ENCODE measurements at places on chromosomes 4 and X.

DNA sequence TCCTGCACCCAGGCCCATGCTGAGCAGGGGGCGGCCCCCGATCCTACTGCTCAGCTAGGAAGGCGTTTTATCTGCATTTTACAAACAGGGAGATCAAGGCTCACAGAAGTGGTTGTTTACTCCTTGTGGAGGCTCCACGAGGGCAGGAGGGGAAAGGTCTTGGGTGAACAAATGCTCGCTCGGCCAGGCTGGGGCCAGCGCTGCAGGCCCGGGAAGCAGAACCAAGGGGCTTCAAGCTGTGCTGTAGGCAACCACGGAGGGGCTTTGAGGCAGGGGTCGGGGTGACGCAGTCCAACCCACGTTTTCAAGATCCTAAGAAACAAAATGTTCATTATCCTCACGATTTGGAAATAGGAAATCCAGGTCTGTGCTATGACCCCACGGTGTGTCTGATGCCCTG, 125.8 kb downstream of the HMX1 start:
- DNase-seq, result no peak

- peak; percentile 1 for DNase-seq
These were observed 482.3 kb downstream of the ANKRD50 start for GRCh38 chr4:124230268-124230667.

DNA sequence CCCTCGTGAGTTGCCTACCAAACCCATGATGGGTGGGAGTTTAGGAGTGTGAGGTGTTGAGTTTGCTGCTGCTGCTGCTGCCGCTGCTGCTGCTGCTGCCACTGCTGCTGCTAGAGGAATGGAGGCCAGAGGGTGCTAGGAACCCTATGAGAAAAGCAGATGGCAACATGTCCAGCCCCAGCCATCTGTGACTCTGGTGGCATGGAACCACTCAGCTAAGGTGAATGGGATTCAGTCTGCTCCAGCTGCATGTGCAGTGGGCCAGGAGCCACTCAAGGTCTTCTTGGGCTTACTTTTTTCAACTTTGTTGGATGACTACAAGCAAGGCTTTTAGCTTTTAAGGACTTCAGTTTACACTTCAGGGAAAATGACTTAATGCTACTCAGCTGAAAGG, 103.8 kb downstream of the RTL5 start:
- DNase-seq, result no peak

DNA sequence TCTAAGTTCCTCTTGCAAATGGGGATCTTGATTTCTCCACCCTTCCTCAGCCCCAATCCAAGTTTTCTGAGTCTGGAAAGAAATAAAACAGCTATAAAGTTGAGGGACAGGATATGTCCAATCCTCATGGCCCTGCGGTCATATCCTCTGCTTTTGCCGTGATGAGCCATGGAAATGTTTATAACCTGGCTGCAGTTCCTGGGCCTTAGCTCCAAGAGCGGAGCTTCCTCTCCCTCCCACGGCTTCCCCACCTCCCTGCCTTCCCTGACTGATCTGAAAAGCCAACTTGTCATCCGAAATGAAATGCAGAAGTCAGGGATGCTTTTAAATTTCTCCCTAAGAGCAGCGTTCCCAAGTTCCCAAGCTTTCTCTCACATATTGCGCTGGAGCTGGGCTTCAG, 221.5 kb upstream of the SFRP2 start:
- DNase-seq, result peak; percentile 74

DNA sequence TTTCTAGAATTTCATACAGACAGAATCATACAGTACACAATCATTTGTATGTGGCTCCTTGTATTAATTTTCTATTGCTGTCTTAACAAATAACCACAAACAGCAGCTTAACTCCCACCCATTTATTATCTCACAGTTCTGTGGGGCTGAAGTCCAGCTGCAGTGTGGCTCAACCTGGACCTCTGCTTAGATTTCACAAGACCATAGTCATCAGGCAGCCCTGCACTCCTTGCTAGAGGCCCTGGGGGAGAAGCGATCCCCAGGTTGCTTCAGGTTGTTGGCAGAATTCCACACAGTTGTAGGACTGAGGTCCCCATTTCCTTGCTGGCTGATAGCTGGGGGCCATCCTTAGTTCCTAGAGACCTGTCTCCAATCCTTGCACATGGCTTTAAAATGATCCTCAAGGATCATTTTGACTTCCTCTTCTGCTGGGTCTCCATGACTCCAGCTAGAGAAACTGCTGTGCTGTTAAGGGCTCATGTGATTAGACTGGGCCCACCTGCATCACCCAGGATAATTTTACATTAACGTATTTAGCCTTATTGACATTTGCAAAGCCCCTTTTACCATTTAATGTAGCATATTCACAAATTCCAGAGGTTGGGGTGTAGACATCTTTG, 60.9 kb upstream of the SMAD1 start:
- no peak for DNase-seq

- DNase-seq, result no peak
These were observed 985 bp upstream of the CXCL11 start for GRCh38 chr4:76036855-76037254.

GRCh38 chr4:8385106-8385505, 55.4 kb downstream of the ACOX3 start:
- DNase-seq, result no peak

DNA sequence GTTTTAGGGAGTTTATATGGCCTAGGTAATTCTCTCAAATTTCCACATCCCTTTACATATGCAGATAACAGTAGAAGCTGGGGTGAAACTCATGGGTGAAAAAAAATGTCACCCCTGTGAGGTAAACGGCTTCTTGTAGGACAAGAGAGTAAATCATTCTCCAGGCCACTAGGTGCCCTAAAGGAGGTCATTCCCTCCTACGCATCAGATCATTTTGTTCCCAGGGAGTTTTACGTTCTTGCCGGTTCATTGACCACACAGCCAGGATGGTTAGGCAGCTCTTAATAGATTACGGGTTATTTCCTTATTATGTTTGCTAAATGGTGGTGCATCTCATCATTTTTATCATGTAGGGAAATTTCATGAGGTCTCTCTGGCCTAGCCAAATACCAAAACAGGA, 225.8 kb upstream of the NOCT start:
- no peak for DNase-seq

DNA sequence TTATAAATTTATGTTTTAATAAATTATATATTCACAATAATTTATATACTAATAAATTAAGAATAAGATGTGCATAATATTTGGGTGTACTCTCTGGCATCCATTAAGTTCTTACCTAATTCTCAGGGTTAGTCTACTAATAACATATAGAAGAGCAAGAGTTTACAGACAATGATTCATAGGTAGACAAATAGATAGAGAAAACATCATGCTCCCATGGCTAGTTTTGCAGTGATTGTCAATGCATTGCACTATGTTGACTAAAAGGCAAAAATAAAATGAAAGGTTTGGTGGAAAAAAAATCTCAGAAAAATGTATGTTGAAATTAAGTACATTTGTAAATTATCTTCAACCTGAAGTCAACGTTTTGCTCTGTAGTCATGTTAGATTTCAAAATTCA, 606.0 kb downstream of the KCTD8 start:
- DNase-seq, result no peak

DNA sequence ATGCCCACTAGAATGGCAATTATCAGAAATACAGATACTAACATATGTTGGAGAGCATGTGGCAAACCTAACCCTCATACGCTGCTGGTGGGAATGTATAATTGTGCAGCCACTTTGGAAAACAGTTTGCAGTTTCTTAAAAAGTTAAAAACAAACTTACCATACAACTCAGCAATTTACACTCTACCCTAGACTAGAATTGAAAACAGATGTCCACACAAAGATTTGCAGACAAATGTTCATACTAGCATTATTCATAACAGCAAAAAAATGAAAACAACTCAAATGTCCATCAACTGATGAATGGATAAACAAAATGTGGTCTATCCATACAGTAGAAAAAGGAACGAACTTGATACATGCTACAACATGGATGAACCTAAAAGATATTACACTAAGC, 64.4 kb downstream of the SLC9A7 start:
- DNase-seq, result no peak

- DNase-seq, result no peak
These were observed 29.8 kb downstream of the PIGG start for GRCh38 chr4:528835-529234.

GRCh38 chrX:118507766-118508165, 12.2 kb downstream of the DOCK11 start:
- no peak for DNase-seq

DNA sequence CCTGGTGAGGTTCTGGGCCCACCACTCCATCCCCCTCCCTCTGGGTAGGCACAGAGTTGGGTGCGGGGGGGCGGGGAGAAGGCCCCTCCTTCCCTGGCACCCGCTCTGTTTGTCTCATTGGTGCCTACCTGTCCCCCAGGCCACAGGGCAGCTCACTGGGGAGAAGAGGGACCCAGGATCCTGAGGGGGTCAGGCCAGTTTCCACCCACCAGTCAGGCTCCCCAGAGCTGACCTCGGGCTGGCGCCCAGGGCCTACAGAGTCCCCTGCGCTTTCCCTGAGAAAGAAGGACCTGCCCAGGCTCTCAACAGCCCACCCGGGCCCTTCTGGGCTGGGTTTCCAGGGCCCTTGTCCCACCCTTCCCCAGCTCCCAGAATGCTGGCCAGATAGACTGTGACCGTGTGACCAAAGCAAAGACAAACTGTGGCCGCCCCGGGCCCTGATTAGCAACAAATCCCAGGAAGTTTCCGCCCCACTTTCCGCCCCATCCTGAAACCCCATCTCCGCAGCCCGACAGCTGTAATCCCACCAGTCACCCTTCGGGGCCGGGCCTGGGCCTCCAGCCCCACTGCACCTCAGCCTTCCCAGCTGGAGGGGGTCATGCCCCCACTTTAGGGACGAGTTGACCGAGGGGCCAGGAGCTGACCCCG, 33.8 kb upstream of the FGFR3 start:
- DNase-seq, result no peak

DNA sequence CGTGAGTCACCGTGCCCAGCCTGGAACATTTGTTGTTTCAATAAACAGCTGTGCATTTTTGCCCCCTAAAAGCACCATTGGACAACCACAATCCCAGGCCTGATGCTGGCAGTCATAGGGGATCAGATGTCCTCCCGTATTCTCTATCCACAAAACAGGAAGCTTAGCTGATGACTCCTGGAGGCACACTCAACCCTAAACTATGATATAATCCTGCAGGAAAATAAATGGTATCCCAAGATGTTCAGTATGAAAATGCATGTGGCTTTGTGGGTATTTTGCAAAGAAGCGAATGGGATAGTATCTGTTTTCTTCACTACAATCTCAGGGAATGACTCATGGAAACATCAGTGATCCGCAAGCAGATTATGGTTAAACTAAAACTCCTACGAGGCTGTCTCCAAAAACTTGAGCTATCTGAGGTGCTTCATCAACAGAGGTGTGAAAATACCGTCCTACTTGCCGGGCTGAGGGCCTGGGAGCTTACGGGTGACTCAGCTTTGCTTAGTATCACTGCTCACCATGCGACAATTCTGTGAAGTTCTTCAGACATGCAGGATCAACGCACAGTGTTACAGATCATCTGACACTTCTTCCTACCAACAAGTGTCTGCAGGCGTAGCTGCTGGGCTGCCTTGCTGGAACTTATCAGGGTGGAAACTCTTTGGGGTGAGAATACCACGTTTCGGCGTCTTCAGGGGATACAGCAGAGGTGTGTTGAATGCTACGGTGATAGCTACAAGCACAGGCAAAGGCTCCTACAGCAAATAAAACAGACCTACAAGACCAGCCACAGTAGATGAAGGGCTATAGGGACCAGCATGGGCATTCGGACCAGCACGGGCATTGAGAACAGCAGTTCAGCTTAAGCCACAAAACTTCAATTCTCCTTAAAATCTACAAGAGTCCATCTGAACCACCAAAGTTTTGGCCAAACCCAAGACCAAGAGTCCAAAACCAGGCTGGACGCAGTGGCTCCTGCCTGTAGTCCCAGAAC, 148.5 kb downstream of the DHRSX start:
- peak; percentile 99 for DNase-seq

- no peak for DNase-seq
These were observed 2.5 kb upstream of the DUSP9 start for GRCh38 chrX:153644356-153645125.
